ENCODE measurements at places on chromosomes 16 and 17.

- H3K4me3 ChIP-seq: peak overlapping the region; percentile 91
- H3K27ac ChIP-seq: peak overlapping the region; percentile 85
- no peak for DNase-seq
- H3K4me1 ChIP-seq: peaks cover 55% of the 10 kb centered on the region
Observed at GRCh38 chr17:47942568-47942967, 1.2 kb downstream of the PNPO start.

DNA sequence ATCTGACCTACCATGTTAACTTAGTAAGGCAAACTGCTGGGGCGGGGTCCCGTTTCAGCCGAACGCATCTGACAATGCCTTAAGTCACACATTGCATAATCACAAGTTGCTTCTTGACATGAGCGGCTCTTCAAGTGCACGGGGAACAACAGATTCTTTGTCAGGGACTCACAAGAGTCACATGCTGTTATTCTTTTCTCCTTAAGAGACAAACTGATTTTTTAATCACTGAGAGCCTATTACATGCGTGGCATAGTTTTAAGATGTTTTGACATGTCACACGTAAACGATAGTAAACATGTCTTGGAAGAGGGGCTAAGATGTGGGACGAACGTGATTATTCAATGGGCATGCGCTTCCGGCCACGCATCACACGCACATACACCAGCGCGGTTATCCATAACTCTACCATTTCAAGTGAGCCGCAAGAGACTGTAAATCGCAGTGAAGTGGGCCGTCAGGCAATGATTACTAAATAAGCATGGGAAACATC, 63.4 kb downstream of the ADCY9 start:
- peaks cover 16% of the 10 kb centered on the region for H3K4me1 ChIP-seq
- DNase-seq: no peak
- H3K4me3 ChIP-seq: no peak overlapping the region
- no peaks in the 10 kb centered on the region for H3K36me3 ChIP-seq

GRCh38 chr17:58032691-58033415, 25.8 kb upstream of the SRSF1 start:
- DNase-seq: no peak
- H3K27me3 ChIP-seq: peaks cover 26% of the 10 kb centered on the region
- H3K4me1 ChIP-seq: no peaks in the 10 kb centered on the region
- no peak overlapping the region for H3K27ac ChIP-seq

- H3K4me3 ChIP-seq: no peak overlapping the region
- H3K27me3 ChIP-seq: no peaks in the 10 kb centered on the region
- no peaks in the 10 kb centered on the region for H3K36me3 ChIP-seq
- no peak overlapping the region for H3K27ac ChIP-seq
- peaks cover 15% of the 10 kb centered on the region for H3K4me1 ChIP-seq
Observed at GRCh38 chr16:87824016-87824990, 45.0 kb downstream of the SLC7A5 start.

DNA sequence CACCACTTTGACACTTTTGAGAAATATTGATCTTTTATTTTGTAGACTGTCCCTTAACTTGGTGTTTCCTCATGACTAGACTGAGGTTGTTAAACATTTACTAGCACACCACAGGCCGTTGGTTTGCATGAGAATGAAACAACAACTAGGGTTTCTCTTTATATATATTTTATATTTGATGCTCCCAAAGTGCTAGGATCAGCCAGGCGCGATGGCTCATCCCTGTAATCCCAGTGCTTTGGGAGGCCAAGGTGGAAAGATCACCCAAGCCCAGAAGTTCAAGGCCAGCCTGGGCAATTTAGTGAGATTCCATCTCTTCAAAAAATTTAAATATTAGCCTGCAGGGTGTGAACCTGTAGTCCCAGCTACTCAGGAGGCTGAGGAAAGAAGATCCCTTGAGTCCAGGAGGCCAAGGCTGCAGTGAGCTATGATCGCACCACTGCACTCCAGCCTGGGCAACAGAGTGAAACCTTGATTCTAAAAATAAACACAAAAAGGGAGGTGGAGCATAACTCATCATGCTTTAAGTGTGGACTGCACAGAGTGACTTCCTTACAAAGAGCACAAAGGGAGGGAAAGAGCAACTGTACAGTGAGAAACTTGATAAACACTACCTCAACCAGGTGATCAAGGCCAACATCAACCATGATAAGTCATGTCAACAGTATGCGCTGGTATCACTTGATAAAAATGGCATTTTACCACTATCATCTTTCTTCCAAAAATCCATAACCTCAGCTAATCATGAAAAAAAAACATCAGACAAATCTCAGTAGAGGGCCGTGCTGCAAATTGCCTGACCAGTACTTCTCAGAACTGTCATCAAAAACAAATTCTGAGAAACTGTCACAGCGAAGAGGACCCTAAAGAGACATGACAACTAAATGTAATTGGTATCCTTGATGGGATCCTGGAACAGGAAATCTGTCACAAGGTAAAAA, 72.8 kb upstream of the ATF7IP2 start:
- H3K36me3 ChIP-seq: no peaks in the 10 kb centered on the region
- no peak overlapping the region for H3K4me3 ChIP-seq
- no peaks in the 10 kb centered on the region for H3K27me3 ChIP-seq

- DNase-seq: no peak
- H3K4me3 ChIP-seq: no peak overlapping the region
- no peaks in the 10 kb centered on the region for H3K27me3 ChIP-seq
- no peaks in the 10 kb centered on the region for H3K36me3 ChIP-seq
- no peak overlapping the region for H3K27ac ChIP-seq
Observed at GRCh38 chr16:4017807-4018206, 98.4 kb downstream of the ADCY9 start.

DNA sequence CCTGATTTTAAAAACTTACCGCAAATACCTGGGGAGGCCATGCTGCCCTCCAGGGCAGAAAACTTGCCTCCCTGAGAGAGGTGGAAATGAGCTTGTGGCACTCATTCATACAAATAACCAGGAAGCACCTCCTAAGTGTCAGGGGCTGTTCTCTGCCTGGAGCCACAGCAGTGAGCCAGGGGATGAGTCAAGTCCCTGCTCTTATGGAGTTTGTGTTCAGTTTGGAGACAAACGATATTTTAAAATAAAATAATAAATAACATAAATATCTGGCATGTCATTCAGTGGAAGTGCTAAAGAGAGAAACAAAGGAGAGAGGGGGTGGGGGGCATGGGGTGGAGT, 313.8 kb downstream of the C16orf95 start:
- H3K4me1 ChIP-seq: no peaks in the 10 kb centered on the region
- no peak for DNase-seq
- H3K27me3 ChIP-seq: peaks cover 4% of the 10 kb centered on the region
- no peak overlapping the region for H3K27ac ChIP-seq
- no peaks in the 10 kb centered on the region for H3K36me3 ChIP-seq
- H3K4me3 ChIP-seq: no peak overlapping the region

Data from activated CD4-positive, alpha-beta T cell treated with anti-CD3 and anti-CD28 coated beads, Interleukin-2, amount 10 ng/mL, durations not matched to agents 7 days and 5 days (primary cell).